ENCODE measurements at places on chromosomes 13 and 19.

- DNase-seq: no peak
Measured at GRCh38 chr13:110442930-110443621, 118.4 kb downstream of the RAB20 start.

DNA sequence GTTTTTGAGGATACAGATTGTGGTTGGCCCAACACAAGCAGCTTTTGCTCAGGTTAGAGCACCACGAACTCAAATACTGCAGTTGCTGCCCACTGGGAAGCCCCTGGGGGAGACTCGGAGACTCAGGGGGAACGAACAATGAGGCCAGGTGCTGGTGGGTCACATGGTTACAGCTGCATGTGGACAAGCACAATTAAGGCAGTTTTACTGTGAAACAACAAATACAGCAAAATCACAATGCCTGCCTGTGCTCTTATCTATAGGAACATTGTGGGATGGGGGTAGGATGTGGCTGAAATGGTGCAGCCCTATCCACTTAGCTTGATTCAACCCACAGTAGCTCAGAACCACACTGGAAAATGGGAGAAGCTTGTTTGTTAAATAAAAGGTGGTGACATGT lies 119.7 kb upstream of the SPATA13 start:
- no peak for DNase-seq

DNA sequence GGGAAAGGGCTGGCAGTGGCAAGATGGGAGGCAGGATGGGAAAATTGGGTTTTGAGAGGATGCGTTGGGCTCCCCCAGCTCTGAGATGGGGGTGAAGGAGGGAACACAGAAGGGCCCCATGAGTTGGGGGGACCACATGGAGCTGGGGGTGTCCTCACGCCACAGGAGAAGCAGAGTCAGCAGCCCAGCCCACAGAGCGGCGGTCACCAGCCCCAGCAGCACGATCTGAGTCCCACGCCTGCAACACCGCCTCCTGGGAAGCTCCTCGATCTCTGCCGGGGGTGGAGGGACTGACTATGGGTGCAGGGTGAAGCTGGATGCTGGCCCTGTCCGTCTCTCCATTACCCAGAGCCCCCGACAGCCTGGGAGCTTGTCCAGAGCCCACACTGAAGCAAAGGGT lies 3.3 kb downstream of the FCER2 start:
- DNase-seq: no peak

DNA sequence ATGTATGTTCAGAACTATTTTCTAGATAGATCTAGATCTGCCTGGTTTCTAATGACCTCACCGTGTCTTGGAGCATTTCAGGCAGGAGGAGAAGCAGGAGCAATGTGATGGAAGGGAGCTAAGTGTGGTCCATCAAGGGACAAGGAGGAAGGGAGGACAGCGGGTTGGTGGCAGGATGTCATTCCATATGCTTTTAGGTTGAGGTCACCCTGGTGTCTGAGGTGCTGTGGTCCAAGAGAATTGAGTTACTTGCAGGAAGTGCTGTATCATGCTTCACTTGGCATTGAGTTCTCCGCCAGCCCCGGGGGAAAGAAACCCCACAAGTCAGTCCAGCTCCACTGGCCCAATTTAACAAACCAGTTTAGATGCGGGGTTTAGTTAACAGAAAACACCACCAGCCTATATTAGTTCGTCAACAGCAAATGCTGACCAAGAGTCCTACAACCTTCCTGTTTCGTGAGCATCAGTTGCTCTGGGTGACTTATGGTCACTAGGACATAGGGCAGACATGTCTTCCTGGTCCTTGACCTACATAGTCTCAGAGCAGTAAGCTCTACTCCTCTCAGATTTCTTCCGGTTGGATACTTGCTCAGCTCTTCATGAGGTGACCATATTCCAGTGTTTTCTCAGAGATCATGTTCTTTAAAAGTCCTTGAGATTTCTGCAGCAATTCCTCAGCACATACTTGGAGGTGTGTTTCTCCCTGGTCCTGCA lies 79.4 kb downstream of the MBNL2 start:
- no peak for DNase-seq

DNA sequence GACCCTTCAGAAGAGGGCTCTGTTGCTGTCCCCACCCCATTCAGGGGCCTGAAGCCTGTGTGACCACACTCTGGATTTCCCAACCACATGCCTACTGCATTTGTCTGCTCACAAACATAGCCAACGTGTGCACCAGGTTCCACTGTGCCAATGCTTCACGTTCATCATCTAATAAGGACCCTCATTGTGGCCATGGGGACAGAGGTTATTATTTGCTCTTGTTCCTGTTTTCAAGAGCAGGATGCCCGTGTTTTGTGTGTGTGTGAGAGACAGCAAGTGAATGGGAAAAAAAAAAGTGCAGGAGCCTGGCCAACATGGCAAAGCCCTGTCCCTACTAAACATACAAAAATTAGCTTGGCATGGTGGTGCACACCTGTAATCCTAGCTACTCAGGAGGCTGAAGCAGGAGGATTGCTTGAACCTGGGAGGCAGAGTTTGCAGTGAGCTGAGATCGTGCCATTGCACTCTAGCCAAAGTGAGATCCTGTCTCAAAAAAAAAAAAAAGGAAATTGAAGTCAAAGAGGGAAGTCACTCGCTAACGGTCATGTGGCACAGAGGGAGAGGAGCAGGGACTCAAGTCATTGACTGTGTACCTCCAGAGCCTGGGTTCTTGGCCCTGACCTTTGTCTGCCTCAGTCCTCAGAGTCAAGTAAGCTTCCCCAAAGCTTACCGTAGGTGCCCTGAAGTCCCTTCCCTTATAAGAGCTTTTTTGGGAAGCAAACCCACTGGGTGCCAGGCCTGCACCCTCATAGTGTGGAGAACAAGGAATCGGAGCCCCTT lies 6.9 kb downstream of the B3GNT8 start:
- DNase-seq: no peak

GRCh38 chr19:7559102-7559501 lies 23.6 kb downstream of the PNPLA6 start:
- DNase-seq: no peak

GRCh38 chr13:51861723-51862300 lies at the start of gene CCDC70:
CCDC70 (plus strand) TSS chr13:51861969; CDS start chr13:51865412, 3,443 bp downstream.
- DNase-seq: no peak

DNA sequence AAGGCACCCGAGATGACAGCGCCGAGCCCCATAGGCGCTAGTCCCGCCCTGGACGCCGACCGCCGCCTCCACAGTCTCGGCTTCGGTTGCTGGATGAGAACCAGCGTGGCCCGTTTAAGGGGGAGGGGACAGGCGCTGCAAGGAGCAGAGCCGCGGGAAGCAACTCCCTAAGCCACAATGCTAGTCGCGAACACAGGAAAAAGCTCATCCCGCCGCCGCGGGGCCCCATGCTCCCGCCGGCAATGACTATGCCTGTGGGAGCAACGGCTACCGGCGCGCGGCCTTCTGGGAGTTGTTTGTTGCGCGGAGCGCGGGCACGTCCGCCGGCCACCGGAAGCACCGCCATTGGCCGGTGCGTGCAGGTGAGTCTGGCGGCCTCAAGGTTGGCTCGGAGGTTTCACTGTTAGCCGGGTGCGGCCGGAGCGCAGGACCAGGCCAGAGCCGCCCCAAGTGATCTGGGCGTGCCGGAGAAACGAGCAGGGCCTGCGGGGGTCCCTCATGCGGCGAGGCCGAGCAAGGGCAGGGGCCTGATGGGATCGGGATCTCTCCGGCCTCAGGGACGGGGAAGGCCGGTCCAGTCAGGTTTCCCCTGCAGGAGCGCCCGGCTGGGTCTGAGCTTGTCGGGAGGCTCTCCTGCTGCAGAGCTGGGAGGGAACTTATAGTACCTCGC lies at the start of gene ZNF544:
Gene ZNF544 (plus strand): TSS at position 330 of the 670 bp plus-strand sequence. CDS start 15,110 bp downstream, outside the sequence.
- DNase-seq: peak; percentile 58

GRCh38 chr19:56765137-56765536 lies 75.4 kb downstream of the PEG3 start:
- DNase-seq: no peak

- DNase-seq: no peak
Measured at GRCh38 chr13:112761701-112762689, 72.2 kb downstream of the ATP11A start.

Measured in hematopoietic multipotent progenitor cell treated with erythropoietin and hydrocortisone succinate and interleukin-3 and kit ligand, for 15 days (in vitro differentiated cells).